ENCODE measurements at places on chromosomes 4 and X. TPM values are rescaled to one million over a fixed set of nuclear protein-coding genes. Genes with fewer than 3 reads are reported as not detected.

DNA sequence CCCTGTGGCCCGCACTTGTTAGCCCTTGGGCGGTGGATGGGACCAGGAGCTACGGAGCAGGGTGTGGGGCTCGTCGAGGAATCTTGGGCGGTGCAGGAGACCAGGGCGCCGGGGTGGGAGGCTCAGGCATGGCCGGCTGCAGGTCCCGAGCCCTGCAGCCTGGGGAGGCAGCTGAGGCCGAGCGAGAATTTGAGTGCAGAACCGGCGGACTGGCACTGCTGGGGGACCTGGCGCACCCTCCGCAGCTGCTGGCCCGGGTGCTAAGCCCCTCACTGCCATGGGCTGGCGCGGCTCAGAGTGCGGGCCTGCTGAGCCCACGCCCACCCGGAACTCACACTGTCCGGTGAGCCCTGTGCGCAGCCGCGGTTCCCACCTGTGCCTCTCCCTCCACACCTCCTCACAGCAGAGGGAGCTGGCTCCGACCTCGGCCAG is 73.6 kb upstream of the TLL1 start:
- DNase-seq: no peak

DNA sequence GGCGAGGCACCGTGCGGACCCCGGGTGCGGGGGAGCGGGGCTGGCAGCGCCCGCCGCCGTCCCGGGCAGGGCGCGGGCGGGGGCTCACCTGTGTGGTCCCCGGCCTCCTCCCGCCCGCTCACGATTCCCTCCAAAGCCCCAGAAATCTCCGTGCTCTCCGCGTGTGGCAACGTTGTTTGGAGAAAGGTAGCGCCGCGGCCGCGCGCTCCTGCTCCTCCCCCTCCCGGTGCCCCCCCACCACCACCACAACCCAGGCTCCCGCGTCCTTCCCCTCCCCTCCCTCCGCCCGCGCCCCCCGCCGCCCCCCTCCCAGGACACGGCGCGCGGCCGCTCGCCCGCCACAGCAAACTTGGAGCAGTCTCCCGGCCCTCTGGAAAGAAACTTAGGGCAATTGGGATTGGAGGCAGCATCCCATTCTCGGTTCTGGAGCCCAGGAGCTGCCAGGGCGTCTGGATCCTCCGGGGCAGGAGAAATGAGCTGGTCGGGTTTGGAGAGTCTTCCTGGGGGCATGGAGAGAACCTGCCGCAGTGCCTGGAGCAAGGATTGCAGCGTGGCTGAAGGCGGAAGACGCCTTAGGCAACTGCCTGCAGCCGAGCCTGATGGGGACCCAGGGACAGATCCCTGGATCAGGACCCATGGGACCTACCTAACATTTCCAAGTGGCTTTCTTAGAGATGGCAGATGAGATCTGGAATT is 855 bp downstream of the KLF3 start:
- DNase-seq: peak; percentile 75

DNA sequence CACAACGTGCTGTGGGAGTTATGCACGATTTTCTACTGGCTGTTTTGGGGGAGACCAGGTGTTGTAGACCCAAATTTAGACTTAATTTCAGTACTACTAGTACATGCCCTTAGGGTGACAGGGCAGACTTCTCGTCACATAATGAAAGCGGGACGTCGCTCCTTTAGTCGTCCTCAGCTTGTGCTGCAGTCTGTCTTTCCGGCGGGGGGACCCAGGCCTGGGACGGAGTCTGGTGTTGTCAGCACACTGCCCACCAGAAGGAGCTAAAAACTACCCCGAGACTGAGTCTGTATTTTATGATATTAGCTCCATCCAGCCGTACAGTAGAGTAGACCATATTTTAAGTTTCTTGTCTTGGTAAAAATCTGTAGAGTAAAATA is 35.5 kb downstream of the NOP14 start:
- no peak for DNase-seq

GRCh38 chr4:53863158-53863557 is 201.2 kb downstream of the CHIC2 start:
- DNase-seq: no peak

DNA sequence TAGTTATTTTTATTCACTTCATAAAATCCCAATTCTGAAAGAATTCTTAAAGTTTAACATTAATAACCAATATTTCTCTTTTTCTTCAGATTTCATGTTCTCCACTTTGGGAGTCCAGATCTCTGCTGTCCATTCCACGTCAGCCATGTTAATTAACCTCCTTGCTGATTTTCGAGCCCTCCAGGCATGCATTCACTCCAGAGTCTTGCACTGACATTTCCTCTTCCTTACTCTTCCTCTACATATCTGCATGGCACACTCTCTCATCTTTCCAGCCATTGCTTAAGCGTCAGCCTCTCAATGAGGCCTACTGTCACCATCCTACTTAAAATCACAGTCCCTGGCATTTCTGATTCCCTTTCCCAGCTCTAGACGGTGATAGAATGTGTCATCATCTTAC is 144.8 kb downstream of the MAD2L1 start:
- no peak for DNase-seq

- no peak for DNase-seq
These were observed 39.2 kb upstream of the ARHGAP6 start for GRCh38 chrX:11704725-11705495.

GRCh38 chr4:26197018-26197779 is 123.6 kb upstream of the RBPJ start:
- no peak for DNase-seq

DNA sequence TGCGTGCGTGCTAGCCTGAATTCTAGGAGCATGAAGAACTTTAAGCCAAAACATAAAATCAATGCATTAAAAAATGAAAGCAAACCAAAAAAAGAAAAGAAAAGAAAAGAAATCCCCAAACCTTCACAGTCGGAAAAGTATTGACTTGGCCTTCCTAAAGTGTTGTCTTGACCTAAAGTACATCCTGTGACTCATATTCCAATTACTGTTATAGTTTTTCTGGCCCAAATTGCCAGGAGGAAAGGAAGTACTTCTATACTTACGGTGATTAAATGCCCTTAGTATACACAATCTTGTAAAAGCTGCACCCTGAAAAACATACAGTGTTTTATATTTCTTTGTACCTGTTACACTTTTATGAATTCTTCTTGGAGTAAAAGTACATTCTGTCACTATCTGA is 512.8 kb downstream of the ANKRD50 start:
- DNase-seq: no peak

DNA sequence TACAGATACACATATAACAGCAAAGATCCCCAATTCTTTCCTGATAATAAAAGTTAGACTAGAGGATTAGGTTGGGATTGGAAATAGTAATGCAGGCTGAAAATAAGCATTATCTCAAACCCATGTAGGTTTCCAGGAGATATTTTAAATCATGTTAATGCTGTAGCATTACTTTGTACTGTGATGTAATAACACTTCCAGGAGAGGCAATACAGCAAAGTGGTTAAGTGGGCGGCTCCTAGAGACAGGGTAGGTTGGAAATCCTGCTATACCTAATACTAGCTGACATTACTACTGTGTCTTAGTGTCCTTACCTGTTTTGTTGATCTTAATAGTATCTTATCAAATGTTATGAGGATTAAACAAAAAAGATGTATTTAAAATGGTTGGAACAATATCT is 9.6 kb downstream of the PAICS start:
- DNase-seq: no peak

DNA sequence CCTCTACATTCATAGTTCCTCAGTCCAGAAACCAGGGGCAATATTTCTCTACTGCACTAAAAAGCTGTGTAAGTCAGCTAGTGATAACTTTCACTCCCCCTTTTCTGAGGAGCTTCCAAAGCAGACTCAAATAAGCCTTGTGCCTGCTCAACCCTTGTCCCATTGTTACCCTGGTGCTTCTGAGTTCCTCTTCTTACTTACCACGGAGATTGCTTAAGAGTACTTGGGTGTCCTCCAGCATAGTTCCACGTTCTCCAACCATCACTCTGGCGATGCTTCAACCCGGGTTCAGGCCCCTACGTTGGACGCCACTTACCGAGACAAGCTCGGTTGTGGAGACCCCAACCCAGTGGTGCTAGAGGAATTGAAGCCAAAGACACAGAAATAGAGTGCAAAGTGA is 71.6 kb downstream of the ADAM29 start:
- no peak for DNase-seq

- no peak for DNase-seq
These were observed 32.4 kb upstream of the RBPJ start for GRCh38 chr4:26288355-26288909.

DNA sequence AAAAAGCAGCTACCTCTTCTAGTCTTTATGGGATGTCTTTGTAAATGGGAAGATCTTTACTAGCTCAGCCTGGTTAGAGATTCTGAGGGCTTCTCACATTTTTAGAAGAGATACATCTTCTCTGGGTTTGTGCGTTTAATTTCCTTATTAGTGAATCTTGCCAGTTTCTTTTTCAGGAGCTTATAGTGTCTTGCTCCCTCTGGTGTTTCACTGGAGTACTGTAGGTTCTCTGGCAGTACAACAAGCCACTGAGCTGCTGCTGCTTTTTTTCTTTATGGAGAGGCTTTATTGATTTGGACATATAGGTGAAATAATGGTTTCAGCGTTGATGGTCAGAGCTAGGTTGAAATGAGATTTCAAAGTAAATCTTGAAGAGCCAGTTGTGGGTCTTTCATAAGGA is 82.9 kb downstream of the LAS1L start:
- DNase-seq: no peak

GRCh38 chr4:1727117-1728031 is 6.1 kb downstream of the TACC3 start:
- no peak for DNase-seq

GRCh38 chr4:37728064-37728463 is 41.9 kb upstream of the RELL1 start:
- no peak for DNase-seq

DNA sequence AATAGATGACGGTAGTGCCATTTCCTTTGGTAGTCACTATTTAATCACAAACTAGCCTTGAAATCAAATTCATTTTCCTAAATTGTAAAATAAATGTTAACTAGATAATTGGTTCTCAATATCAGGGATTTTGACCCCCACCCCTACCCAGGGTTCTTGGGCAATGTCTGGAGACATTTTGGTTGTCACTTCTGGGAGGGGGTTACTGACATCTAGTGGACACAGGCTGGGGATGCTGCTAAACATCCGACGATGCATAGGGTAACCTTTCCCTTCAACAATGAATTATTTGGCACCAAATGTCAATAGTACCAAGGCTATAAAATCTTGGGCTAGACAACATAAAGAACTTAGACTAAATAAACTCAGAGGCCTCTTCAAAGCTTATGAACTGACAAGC is 285.8 kb upstream of the TRPC5 start:
- DNase-seq: no peak

DNA sequence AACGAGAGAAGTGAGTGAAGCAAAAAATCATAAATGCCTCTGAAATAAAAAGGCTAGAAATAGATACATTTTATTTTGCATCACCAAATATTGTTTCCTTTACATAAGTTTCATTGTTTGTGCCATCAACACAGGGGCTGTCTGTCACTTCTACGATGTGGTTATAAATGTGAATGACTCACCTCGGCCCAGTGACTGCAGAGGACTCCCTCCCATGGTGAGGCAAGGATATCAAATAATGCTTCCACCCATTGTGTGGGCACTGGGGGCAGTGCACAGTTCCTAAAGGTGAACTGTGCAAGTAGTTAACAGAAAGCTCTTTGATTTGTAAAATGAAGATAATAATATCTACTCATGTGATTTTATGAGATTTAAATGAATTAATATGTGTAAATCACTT is 230.3 kb upstream of the NEIL3 start:
- no peak for DNase-seq

- DNase-seq: no peak
These were observed 66.5 kb upstream of the PAGE1 start for GRCh38 chrX:49762175-49762720.

- no peak for DNase-seq
These were observed 20.0 kb upstream of the S100G start for GRCh38 chrX:16629909-16630308.

DNA sequence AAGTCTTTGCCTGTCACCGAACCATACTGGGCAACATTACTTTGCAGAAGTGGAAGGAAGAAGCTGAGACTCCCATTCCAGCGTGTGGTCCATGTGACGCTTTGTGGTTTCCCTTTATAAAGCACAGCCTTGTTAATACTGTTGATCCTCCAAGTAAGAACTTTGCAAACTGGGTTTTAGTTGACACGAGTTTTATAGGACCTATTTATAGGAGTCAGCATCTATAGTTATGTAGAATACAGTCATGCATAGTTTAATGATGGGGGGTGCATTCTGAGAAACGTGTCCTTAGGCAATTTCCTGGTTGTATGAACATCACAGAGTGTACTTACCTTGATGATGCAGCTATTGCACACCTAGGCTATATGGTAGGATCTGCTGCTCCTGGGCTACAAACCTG is 1879.4 kb upstream of the TENM3 start:
- DNase-seq: no peak

Gene RAI2
- total RNA-seq: 0.59 TPM

Gene ALAS2
- total RNA-seq: 1,807 TPM

Gene TIGD4
- 0.42 TPM for total RNA-seq

Gene F8A3
- total RNA-seq: 2.0 TPM

Gene MCTS1
- total RNA-seq: 12.1 TPM

Gene COL25A1
- 4.4 TPM for total RNA-seq

Gene SPATA18
- 0.28 TPM for total RNA-seq

Gene KIAA0232
- total RNA-seq: 25.5 TPM

Gene FAM3A
- 33.5 TPM for total RNA-seq

Gene TEX13B
- total RNA-seq: not detected

Gene PDZD4
- total RNA-seq: 0.28 TPM

Gene PARM1
- total RNA-seq: 0.47 TPM

Gene ZMAT1
- 1.3 TPM for total RNA-seq

Gene AKAP4
- total RNA-seq: not detected
